ENCODE measurements at places on chromosomes 11 and 22.

DNA sequence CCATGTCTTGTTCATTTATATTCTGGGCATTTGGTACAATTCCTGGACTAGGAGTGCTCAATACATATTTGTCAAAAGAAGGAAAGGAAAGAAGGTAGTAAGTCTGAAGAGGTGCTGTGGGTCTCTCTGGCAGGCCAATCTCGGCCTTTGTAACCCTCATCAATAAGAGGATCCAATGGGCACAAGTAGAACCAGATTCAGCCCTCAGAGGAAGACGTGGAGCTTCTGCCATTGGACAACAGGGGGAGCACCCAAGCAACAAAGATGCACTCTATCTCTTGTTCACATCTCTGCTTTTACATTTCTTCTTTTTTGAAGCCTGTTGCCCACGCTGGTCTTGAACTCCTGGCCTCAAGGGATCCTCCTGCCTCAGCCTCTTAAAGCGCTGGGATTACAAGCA lies 2.2 kb upstream of the VPS11 start:
- peak; percentile 68 for DNase-seq

- DNase-seq = no peak
Observed at GRCh38 chr11:131874070-131874469, 503.7 kb downstream of the NTM start.

GRCh38 chr11:65114538-65115171 lies 2.8 kb downstream of the ZNHIT2 start:
- no peak for DNase-seq

- no peak for DNase-seq
Observed at GRCh38 chr22:27724157-27724556, 77.4 kb downstream of the MN1 start.

GRCh38 chr22:17121233-17122195 lies at the start of gene TMEM121B:
Gene TMEM121B, minus strand, starts transcription at chr22:17121360. Its CDS starts 233 bp downstream, at chr22:17121127.
- DNase-seq = no peak

- no peak for DNase-seq
Observed at GRCh38 chr11:104120493-104121137, 43.3 kb downstream of the PDGFD start.

- DNase-seq = no peak
Observed at GRCh38 chr11:73384125-73384441, 7.9 kb downstream of the RELT start.

DNA sequence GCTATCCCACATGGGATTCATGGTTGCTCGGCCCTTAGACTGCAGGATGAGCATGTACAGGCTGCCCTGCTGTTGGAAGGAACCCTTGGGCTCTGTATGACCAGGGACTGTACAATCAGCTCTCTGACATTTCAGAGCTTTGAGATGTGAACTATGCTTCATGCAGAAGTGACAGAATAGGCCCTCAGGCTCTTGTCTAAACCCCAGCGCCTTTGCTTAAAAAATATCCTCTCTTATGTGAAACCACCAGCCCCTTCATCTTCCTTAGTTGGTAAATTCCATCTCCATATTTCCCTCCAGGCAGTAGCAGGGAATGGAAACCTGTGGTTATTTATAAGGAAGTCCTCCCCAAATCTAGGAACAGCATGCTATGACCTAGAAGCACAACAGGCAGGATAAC lies 78.9 kb upstream of the PLET1 start:
- no peak for DNase-seq

DNA sequence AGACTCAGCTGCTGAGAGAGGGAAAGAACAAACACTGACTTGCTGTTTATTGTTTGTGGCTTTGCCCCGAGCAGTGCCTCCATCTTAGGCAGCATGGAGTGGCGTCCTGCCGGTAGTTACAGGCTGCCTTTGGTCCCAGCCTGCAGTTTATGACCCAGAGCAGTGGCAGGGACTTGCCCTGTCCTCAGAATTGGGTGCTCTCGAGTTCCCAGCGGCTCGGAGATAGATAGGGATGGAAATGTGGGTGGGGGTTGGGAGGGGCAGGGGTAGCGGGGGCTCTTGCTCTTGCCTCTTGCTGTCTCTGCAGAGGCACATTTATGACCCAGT lies 3.1 kb downstream of the ALX4 start:
- DNase-seq = no peak

- no peak for DNase-seq
Observed at GRCh38 chr11:117212697-117213355, 13.7 kb downstream of the TAGLN start.

Measured in CD4-positive, alpha-beta T cell treated with Interleukin-4 for 1 hour (primary cell).